ENCODE measurements at places on chromosomes 5 and 9. TPM values are rescaled to one million over a fixed set of nuclear protein-coding genes. Genes with fewer than 3 reads are reported as not detected.

The PCDHA1 gene
- not detected for total RNA-seq

GRCh38 chr5:1167728-1168709 is 33.4 kb upstream of the SLC6A19 start:
- DNase-seq = peak; percentile 90

DNA sequence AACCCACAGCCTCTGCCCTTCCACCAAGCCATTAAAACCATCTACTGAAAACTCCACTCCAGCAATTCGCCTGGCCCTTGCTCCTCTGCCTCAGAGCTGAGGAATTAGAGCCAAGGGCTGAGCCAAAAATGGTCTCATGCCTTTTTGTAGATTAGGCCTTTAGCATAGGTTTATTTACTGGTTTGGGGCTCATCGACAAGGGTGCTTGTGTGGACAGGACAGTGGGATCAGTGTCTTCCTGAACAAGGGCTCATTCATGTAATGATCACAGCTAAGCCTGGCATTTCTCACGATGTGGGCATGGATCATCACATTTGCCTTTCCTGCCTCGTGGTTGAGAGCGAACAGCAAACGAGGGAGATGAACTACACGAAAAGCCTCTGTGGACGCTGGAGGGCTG is 59.2 kb upstream of the PHF24 start:
- no peak for DNase-seq

DNA sequence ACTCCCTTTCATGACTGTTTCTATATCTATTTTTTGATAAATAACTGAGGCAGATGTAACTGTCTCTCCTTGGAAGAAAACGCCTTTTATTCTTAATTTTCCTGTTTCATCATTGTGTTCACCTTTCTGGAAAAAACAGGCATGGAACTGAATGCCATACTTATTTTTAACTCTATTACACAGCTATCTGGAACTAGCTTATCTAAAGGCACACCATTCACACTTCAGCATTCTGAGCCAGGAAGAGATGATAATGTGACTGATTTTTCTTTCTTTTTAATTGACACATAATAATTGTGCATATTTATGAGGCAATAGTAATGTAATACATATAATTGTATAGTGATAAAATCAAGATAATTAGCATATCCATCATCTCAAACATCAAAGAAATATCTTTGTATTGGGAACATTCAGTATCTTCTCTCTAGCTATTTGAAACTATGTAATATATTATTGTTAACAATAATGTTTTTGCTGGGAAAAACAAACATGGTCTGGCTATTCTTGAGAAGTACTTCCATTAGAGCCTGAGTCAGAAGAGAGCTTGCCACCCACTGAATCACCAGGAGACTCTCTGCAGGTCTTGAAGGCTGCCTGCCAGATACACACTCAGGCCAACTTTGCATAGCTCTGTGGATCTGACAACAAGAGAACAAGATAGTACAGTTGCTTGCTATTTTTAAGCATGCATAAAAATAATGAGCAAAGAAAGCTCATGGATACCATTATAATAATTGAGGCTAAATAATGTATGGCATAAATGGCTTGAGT is 501.0 kb upstream of the EDIL3 start:
- DNase-seq = no peak

DNA sequence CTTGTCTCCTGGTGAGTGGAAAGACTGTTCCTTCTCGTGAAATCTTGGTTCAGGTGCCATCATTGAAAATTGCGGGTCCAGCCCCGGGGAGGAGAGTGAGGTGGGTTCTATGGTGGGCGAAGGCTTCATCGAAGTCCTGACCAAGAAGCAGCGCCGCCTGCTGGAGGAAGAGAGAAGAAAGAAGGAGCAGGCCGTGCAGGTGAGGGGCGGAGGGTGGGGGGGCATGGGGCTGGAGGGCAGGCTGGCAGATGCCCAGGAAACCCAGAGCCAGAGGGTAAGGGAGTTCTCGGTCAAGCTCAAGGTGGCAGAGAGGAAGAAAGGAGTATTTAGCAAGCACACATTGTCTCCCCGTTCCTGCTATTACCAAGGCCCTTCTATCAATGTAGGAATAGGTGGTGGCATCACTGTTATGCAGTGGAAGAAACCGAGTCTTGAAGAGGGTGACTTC is 24.3 kb upstream of the POMT1 start:
- DNase-seq = peak; percentile 56

The NUTM2F gene
- total RNA-seq = not detected

The TRPM3 gene
- not detected for total RNA-seq

- no peak for DNase-seq
Observed at GRCh38 chr5:171318026-171318425, 9.0 kb downstream of the TLX3 start.

Data from GM23248 (cell line).